Suppressor macrophage (primary cell): ENCODE measurements at places on chromosomes 2 and 18.

DNA sequence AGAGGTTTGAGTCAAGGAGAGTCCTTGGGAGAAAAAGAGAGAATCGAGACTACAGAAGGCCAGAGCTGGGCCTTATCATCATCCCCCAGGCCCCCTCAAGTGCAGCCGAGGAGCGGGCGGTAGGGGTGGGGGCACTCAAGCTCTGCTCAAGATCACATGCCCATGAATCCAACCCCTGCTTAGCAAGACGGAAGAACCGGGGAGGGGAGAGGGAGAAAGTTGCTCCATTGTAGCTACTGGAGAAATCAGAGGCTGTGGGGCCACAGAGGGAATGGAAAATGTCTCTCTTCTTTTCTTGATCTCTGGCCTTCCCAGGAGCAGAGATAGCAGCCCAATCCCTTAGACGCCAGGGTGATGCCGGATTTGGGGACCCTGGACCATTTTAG is 14.6 kb downstream of the SLC4A3 start:
- DNase-seq, result no peak

GRCh38 chr18:24515721-24516120 is 55.3 kb downstream of the HRH4 start:
- DNase-seq, result no peak

DNA sequence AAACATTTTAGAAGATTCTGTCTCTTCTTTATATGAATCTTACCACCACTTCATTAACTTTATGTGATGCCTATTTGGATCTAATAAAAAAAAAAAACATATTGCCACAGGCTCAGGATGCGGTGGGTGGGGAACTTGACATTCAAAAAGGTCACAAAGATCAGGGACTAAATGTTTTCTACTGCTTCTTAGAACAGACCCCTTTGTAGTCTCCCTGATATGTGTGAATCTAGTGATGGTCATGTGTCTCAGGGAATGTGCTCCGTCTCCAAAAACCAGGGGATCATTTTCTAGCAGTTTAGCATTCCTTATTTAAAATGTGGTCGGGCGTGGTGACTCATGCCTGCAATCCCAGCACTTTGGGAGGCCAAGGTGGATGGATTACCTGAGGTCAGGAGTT is 807.8 kb upstream of the CHAC2 start:
- no peak for DNase-seq

DNA sequence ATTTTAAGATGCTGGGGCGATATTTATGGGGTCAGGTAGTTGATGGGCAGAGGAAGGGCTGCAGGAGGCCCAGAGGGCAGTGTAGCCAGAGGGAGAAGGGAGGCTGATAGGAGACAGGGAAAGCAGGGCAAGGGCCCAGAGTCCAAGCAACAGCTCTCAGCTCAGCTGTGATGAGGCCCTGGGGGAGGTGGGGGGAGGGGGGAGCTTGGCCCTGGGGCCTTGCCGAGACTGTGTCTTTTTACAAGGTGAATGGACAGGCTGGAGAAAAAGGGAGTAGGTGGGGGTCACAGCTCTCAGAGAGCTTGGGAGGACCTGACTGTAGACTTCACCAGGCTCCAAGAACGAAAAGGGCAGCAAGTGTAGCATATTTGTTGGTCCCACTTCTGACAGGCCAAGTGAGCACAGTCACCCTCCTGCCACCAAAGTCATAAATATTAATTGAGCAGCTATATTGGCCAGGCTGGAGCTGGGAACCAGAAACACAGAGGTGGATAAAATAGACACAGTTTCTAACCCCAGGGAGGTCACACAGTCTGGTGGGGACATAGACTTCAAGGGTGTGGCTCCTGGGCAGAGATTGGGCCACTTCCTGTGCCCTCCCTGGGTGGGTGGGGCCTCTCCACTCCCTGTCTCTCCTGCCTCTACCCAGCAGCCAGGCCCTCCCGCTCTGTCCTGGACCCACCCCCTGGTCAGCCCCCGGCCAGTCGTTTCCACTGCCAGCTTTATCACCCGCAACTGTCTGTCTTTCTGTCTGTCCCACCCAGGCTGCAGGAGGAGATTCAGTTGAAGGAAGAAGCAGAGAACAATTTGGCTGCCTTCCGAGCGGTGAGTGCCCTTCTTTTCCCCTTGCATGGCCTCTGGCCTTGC is 1.4 kb downstream of the DES start:
- DNase-seq, result no peak

DNA sequence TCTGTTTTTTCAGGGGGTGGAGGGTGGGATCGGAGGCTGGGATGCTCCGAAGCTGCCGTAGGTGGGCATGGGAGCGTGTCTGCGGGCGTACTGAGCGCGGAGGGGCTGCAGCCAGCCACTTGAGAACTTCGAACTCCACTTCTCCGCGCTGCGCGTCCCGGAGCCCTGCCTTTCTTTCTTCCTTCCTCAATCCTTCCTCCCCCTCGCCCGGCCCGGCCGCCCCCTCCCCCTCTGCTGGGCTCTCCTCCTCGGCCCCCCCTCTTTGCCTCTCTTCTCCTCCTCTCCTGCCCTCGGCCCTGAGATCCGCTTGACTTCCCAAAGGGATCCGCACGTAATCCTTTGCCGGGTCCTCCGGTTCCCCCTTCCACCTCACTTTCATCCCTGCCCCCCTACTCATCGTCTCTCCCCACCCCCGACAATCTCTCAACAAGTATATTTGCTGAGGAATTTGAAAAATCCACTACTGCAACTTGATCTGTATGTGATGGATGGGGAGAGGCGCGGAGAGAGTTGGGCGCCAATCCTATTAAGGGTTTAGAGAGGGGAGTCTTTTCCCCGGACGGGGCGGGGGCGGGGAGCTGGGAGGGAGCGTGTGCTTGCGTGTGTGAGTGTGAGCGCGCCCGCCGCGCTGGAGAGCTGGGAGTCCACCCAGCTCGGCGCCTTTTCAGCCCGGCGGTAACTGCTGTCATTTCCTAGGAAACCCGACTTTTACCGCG is 1.1 kb downstream of the GLI2 start:
- no peak for DNase-seq

DNA sequence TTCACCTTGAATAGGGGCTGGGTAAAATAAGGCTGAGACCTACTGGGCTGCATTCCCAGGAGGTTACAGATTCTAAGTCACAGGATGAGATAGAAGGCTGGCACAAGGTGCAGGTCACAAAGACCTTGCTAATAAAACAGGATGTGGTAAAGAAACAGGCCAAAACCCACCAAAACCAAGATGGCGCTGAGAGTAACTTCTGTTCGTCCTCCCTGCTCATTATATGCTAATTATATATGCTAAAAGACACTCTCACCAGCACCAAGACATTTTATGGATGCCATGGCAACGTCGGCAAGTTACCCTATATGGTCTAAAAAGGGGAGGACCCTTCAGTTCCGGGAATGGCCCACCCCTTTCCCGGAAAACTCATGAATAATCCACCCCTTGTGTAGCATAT is 711.5 kb upstream of the KLHL29 start:
- DNase-seq, result no peak

DNA sequence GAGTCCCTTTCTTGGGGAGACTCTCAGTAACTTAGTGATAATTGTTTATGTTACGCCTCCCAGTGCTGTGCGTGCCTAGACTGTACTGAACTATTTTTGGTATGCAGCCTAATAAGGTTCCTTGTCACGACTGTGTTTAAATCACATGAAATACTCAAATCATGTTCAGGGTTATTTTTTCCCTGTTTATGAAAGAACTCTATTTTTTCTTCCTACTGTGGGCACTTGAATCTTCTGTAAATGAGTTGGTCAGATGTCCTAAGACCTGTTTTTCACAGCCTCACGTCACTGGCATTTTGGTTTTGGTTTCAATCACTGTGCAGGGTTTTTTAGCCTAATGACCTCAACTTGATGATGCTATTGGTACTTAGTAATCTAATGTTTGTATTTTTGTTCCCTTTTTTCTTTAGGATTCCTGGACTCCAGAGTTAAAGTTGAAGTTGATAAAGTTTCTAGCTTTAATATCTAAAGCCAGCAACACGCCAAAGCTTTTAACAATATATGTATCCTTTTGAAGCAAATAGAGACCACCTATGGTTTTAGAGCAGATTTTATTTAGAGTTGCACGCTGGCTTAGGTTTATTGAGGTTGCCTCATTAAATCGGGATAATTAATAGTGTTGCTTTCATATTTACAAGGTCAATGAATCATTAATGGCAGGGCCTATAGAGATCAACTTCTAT is 24.0 kb downstream of the ARMC9 start:
- peak; percentile 74 for DNase-seq

- no peak for DNase-seq
Observed at GRCh38 chr2:202643012-202643858, 8.5 kb downstream of the FAM117B start.

DNA sequence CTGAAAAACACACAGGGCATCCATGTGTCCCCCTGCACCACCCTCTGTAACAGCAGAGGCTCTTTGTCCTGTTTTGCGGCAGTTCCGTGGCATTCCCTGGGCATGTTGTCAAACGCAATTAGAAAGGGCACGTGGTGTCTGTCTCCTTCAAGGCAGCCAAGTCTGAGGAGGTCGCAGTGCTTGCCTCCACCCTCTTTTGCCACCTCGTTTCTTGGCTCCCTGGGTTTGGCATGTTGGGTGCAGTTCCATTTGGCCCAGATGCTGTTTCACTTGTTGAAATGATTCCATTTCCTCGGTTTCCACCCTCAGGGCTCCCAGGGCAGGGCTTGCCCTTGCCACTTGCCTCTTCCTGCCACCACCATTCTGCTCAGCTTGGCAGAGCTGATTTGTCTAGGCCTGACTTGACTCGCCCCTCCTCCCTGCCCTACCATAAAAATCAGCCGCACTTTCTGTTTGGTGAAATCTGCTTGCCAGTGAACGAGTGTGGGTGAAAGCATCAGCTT is 12.4 kb downstream of the CCL20 start:
- no peak for DNase-seq

GRCh38 chr2:121002597-121002996 is 266.9 kb downstream of the GLI2 start:
- DNase-seq, result no peak

DNA sequence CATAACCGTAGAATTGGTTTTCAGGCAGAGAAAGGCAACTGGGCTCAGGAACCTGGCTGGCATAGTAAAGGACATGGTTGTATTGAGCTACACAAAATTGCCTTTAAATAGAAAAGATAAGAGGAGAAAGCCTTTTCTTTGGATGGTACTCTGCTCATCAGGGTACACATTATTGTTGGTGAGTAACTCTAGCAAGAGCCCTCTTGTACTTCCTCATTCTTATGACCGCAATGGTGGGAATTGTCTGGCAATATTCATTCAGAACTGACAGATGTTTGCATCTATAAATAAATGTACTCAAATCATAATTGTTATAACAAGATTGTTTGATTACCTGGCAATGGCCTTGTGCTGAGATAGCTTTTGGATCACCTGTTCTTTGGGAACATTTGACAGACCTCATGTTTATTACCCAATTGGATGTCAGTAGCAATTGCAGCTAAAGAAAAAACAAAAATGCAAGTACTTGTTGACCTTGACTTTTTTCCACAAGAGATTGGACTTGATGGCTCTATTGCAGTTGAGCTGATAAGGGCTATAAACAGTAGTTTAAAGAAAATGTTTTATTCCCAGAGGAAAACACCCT is 43.9 kb downstream of the MEIS1 start:
- peak; percentile 48 for DNase-seq
